Caco-2 (cell line): ENCODE measurements at places on chromosomes 16 and 17.

DNA sequence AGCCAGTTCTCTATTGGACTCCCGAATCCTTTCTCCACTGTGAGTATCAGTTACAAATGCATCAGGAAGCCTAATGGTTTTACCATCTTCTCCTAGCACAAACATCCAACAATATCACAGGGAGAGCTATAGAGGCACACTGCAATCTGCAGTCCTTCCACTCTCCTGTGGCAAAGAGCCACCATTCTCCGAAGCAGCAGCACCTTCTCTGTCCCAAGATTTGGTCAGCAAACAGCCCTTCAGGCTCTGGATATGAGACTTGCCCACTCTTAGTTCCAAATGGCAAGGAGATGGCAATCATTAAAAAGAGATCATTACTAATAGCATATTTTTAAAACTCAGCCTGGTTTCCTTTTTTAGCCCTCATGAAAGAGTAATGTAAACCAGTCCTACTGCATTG, 223.4 kb downstream of the HS3ST3A1 start:
- DNase-seq, result no peak

- DNase-seq, result peak; percentile 47
Observed at GRCh38 chr17:55444471-55445441, 23.1 kb upstream of the MMD start.

DNA sequence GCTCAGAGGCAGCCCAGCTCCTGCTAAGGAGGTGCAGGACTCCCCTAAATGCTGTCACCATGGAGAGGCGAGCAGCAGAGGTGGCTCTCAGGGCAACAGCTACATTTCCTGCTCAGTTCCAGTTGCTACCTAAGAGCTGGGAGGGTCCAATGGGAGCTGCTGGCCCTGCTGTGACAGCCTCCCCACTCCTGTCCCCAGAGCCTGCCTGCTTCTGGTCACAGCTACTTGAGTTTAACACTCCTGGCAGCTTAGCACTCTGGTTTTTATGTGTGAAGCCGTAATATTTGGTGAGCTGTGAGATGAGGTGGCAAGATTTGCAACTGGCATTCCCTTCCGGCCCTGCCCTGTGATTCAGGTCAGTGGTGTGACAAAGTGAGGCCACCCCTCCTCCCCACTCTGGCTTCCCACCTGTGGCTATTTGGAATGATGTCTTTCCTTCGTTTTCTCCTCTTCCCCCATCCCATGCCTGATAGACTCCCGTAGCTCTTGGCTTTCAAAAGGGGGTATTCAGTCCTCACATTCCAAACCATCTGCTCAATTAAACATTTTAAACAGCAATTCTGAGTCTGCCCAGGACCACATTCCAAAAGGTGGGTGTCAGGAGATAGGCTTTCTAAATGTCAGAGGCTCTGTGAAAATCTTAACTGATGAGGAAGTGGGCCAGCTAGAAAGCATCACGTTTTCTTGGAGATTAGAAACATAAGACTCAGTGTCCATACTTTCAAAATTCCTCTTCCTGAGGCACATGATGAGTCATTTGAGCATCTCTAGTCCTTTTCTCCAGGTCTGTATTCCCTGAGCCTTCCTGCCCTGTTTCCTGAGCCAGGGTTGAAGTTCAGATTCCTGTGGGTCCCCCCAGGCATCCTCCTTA, 42.6 kb upstream of the SKAP1 start:
- DNase-seq, result no peak

GRCh38 chr17:81456798-81457197, 55.8 kb downstream of the ACTG1 start:
- no peak for DNase-seq

GRCh38 chr17:68384941-68385340, 72.4 kb downstream of the WIPI1 start:
- DNase-seq, result no peak

DNA sequence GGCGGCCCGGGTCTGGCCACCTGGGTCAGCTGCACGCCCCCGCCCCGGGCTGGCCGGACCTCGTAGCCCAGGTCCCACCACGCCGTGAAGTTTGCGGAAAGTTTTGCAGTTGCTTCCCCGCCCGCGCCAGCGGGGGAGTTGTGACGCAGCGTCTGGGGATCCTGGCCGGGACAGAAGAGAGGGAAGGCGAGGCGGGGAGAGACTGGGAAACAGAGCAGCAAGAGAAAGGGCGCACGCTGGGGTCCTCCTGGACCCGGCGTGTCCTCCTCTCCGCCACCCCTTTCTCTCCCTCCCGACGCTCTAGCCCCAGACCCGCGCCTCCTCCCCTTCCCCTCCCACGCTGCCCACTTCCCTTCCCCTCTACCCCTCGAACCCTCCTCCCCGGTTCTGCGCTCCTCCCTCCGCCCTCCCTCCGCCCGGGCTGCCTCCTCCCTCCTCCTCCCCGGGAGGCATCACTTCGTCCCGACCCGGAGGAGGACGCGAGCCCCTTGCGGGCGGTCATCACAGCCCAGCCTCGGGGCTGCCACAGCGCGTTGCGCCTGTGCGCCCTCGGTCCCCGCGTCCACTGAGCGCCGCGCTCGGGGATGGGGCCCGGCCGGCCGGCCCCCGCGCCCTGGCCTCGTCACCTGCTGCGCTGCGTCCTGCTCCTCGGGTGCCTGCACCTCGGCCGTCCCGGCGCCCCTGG, at the start of gene MRC2:
Gene MRC2 (plus strand): TSS at position 452 of the 685 bp plus-strand sequence. CDS start 133 bp downstream, at position 585.
- DNase-seq, result peak; percentile 55

- no peak for DNase-seq
Observed at GRCh38 chr16:67162506-67163163, 1.9 kb upstream of the HSF4 start.

DNA sequence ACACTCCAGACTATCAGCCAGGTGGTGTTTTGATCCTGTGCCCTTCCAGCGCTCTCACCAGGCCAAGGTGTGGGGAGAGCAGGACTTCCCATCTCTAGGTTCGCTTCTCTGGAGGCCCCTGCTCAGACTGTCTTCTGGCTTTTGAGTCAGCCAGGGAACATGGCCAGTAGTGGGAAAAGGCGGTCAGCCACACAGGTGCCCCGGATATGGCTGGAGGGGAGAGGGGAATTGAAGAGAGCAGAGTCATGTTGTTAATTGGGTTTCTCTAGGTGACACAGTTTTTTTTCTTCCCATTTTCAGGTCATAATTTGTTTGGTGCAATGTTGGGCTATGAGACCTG, 1.5 kb downstream of the MINK1 start:
- DNase-seq, result no peak

DNA sequence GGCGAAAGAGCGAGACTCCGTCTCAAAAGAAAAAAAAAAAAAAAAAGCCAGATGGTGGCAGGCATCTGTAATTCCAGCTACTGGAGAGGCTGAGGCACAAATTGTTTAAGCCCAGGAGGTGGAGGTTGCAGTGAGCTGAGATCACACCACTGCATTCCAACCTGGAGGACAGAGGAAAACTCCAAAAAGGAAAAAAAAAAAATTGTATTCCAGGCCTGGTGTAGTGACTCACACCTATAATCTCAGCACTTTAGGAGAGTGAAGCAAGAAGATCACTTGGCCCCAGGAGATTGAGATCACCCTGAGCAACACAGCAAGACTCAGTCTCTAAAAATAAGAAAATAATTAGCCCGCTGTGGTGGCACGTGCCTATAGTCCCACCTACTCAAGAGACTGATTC, 20.1 kb downstream of the HBQ1 start:
- no peak for DNase-seq

DNA sequence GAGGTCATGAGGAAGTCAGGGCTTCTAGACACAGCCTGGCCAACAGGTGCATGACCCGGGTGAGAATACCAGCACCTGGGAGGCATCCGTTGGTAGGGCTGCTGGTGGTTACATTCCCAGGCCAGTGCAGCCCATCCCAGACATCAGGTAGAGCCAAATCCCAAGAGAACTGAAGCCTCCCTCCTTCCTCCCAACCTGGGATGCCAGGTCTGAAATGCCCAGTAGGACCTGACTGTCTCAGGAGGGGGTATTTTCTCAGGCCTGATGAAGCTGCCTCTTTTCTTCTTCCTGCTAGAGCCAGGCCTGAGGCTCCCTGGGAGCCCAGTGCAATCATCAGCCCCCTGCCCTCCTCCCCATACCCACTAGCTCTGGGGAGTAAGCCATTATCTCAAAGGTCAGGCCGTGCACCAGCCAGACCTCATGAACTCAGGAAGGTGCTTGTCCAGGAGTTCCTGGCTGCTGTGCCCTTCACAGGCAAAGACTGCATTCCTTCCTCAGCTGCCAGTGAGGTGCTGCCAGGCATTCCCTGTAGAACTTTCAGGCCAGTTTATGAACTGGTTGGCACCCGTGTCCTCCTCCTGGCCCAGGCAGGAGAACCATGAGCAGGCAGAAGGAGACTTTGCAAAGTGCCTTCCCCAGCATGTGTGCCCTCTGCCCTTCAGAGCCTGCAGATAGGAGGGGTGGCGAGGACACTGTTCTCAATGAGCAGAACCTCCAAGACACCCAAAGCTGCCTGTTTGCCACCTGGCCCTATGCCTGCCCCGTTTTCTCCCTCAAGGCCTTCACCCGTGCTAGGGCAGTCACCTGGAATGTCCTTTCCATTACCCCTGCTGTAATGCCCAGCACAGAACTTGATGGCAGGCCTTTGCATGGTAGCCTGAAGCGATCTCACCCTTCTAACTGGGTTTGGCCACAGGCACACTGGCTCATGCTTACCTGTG, 7.6 kb downstream of the TBX2 start:
- DNase-seq, result no peak

GRCh38 chr17:51813140-51813783, 345.3 kb downstream of the CA10 start:
- no peak for DNase-seq

- no peak for DNase-seq
Observed at GRCh38 chr16:88655733-88656281, 5.0 kb upstream of the CYBA start.

GRCh38 chr17:73847952-73848351, 203.7 kb upstream of the SDK2 start:
- no peak for DNase-seq

DNA sequence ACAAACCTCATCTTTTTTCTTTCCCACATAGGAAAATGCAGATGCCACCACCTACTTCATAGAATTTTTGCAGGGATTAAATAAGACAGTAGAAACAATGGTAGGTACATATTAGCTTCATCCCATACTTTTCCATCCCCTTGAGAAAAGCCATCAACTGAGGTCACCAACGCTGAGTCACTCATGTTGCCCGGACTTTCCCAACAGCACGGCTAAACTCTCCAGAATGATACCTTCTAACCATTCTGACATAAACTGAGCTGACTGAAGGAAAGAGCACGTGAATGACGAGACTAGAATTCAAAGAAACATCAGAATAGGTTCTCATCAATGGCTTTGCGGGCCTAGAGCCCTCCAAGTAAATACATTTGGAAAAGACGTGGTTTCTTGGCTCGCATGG, 146.0 kb upstream of the RCVRN start:
- no peak for DNase-seq

DNA sequence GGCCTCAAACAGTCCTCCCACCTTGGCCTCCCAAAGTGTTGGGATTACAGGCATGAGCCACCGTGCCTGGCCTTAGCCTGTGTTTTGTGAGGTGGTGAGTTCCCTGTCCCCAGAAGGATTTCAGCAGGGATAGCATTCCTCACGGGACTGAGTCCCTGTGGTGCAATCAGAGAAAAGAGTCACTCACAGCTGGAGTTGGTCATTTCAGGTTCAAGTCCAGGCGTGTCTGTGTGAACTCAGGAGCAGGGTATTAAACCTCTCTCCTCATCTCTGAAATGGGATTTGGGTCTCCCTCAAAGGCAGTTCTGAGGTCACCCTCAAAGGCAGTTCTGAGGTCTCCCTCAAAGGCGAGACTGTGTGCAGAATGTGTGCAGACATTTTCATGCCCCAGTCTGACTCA, 28.6 kb downstream of the NPTX1 start:
- DNase-seq, result no peak

DNA sequence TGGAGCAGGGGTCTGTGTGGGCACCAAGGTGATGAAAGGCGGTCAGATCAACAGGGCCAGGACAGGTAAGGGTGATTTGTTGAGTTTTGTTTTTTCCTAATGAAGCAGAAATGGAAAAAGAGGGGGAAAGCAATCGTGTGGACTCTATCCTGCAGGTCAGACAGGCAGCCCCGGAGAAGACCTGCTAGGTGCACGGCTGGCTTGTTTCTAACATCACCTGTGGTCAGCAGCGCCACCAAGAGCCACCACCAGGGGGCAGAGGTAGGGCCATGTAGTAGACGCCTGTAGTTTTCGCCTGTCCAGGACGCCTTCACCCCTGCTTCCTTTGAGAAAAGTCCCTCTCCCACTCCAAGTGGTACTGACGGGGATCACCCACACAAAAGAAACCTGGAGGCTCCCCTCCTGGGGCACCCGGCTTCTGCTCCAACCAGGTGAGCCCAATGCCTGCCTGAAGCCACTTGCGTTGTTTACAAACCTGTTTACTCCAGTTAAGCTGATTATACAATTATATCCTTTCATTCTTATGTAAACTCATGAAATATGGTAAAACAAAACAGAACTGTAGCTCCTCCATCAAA, 54.2 kb upstream of the SEC14L1 start:
- peak; percentile 93 for DNase-seq

GRCh38 chr16:76035689-76036088, 241.5 kb upstream of the CNTNAP4 start:
- DNase-seq, result peak; percentile 18

DNA sequence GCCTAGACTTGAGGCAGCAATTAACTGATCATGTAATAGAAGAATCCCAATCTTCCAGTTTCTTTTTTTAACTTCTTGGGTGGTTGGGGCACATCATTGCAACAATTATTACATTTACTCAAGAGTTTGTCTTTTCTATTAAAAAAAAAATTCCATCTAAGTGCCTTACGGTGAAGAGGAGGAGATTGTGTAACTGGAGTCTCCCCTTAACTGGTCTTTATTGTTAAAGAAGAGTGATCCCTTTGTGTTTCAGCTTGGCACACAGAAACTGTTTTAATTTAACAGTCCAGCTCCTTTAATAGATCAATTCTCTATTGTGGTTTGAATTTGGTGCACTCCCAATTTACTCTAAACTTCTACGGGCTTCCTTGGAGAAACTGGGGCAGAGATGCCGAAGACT, 75.2 kb downstream of the FTO start:
- DNase-seq, result no peak

- DNase-seq, result no peak
Observed at GRCh38 chr16:1143761-1144450, 9.0 kb upstream of the CACNA1H start.

GRCh38 chr16:30896261-30896888, at the start of gene CTF1:
Gene CTF1, plus strand, starts transcription at chr16:30896614. Its CDS starts 30 bp downstream, at chr16:30896644.
- peak; percentile 58 for DNase-seq

- DNase-seq, result no peak
Observed at GRCh38 chr16:74725651-74726455, 25.2 kb upstream of the MLKL start.

GRCh38 chr16:84484579-84485254, 19.7 kb downstream of the MEAK7 start:
- DNase-seq, result peak; percentile 65
